HT1080 (cell line): ENCODE measurements at places on chromosomes 3 and 15. TPM values are rescaled to one million over a fixed set of nuclear protein-coding genes. Genes with fewer than 3 reads are reported as not detected.

Gene KLHL40
- not detected in 2 replicates for total RNA-seq

Gene CCDC191
- total RNA-seq: 0.11 and 0.47 TPM in 2 replicates

GRCh38 chr15:71237456-71238188 is 122.4 kb downstream of the THSD4 start:
- DNase-seq: peak; percentile 98

DNA sequence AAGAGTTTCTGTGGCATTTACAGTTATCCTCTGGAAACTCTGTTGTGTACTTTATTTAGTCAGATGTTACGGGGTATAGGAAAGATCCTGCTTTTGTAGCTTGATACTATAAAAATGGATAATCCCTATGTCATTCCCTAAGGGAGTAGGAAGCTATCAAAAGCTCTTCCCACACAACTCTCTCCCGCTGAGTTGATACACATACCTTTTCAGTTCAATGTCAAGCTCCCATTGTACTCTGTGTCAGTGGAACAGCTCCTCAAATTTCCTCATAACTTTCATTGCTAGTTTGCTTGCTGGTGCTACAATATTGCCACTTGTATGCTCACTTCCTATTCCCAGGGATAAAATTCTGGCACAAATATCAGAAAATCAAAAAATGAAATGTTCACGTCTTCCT is 893.3 kb upstream of the GBE1 start:
- no peak for DNase-seq
